ENCODE measurements at places on chromosomes 5 and 9.
A peak's percentile ranks its signal among the peaks of the same experiment; 100 is the strongest.

- no peak for DNase-seq
These were observed 213.7 kb downstream of the TMEM38B start for GRCh38 chr9:105908069-105908468.

DNA sequence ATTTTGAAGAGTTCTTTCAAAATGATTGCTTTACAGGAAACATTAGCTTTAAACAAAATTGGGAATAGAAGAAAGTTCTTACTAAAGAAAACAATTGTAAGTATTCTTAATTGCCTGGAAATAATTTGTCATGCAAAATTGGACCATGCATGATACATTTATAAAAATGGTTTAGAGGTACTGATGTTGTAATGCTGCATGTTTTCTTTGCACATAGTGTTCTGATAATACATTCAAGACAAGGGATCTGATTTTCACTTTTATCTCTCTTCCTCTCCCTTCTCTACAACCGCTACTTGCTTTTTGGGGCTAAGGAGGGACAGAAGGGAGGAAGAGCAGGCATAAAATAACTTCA, 211.6 kb upstream of the MPDZ start:
- no peak for DNase-seq

DNA sequence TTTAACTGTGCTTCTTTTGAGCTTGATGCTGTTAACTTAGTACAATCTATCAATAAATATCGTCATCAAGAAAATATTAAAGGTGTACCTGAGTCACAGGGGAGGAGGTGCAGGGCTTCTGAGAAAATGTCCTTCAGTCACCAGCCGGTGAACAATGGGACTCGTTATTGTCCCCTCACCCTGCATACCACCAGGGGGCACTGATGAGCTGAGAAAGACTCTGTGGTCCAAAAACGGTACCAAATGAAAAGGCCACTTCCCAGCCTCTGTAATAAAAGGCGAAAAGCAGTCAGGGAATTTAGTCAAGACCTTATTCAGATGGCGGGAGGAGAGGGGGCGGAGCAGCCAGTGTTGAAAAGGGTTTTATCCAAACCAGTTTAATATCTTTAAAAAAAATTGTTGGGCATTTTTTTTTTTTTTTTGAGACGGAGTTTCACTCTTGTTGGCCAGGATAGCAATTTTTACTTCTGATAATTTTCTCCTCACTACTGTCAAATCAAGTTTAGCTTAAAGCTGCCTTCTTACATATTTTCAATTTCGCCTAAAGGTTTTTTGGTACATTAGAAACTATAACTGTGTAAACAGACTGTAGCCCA, 271.9 kb upstream of the ADAMTS16 start:
- no peak for DNase-seq

GRCh38 chr5:132473019-132473531, 17.5 kb downstream of the IRF1 start:
- peak; percentile 73 for DNase-seq

GRCh38 chr5:64654561-64654938, 35.8 kb upstream of the SHISAL2B start:
- DNase-seq, result no peak

DNA sequence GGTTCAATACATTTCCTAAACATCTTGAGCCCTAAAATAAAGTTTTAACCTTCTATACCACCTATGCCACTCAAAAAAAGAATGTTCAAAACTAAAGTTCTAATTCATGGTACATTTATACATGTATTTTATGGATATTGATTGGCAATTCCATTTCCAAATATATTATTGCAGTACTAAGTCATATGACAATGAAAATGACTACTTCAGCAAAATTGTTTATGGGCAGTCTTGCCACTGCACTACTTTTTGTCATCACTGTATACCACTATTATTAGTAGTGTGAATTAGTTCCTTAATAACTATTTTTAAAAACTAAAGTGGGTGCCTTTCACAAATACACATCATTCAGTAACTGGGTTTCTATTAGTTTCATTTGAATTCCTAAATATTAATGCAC, 199.6 kb upstream of the CYLC2 start:
- DNase-seq, result no peak

GRCh38 chr9:99137225-99137624, 32.3 kb downstream of the TGFBR1 start:
- no peak for DNase-seq

DNA sequence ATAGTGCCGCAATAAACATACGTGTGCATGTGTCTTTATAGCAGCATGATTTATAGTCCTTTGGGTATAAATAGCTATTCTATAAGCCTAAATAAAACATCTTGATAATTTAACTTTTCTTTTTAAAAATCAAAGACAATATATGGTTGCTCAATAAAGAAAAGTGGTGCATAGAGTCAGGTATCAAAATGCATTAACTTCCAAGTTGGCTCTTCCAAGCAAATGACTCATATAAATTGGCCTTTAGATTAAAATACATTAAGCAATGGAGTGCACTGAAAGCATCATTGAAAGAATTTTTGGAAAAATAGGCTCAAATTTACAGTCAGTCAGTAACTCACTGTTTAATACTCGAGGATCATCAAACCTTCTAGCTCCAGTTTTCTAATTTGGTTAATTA, 106.6 kb downstream of the PLCXD3 start:
- no peak for DNase-seq

DNA sequence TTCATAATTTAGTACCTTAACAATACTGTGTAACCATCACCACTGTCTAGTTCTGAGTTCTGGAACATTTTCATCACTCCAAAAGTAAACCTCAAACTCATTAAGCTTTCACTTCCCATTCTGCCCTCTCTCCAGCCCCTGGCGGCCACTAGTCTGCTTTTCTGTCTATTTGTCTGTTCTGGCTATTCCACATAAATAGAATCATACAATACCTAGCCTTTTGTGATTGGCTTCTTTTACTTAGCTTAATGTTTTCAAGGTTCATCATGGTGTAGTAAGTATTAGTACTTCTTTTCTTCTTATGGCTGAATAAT, 138.7 kb downstream of the RAPGEF6 start:
- no peak for DNase-seq

- no peak for DNase-seq
These were observed 286 bp upstream of the BSPRY start for GRCh38 chr9:113349066-113349444.

- DNase-seq, result no peak
These were observed 42.6 kb upstream of the APC start for GRCh38 chr5:112694853-112695709.

GRCh38 chr9:108579757-108580439, 275.9 kb downstream of the ACTL7B start:
- DNase-seq, result no peak

- DNase-seq, result no peak
These were observed 98.3 kb downstream of the BASP1 start for GRCh38 chr5:17315710-17316221.

- DNase-seq, result peak; percentile 37
These were observed 59.3 kb downstream of the FSTL4 start for GRCh38 chr5:133552925-133553525.

GRCh38 chr9:37582548-37583157, 6.5 kb upstream of the FBXO10 start:
- DNase-seq, result no peak

Measured in activated CD4-positive, alpha-beta T cell treated with anti-CD3 and anti-CD28 coated beads for 4 hours (primary cell).